ENCODE measurements at places on chromosomes 7 and 10.

DNA sequence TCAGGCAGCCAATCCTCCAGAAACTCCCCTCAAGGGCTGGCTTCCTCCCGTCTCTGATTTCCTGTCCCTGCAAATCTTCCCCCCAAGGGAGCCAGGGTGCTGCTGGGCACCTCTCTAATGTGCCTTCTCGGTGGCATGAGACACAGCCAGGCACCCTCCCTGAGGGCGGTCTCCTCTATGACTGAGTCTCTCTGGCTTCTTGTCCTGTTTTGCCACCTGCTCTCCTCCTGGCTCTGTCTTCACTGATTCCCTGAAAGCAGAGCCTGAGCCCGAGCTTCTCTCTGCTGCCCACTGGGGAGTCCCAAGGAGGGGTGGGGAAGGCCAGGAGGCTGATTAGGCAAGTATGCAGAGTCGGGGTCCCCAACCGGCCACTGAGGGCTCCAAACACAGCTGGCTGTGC lies 60.4 kb upstream of the INSIG1 start:
- DNase-seq = no peak

GRCh38 chr10:80158598-80159127 lies 26.1 kb downstream of the PLAC9 start:
- DNase-seq = peak; percentile 98

DNA sequence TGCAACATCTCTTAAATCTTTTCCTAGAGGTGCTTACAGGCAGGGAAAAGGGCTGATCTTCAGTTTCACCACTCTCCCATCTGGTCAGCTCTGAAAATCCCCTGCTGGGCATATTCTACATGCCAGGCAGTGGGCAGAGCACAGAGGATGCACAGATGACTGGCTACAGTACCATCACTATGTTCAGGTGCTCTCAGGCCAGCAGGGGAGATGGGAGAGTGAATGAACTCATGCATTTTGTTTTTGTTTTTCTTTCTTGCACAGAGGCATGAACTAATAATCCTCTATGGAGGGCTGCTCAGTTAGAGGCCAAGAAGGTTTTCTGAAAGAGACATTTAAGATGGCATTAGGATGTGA lies 19.3 kb downstream of the ELMO1 start:
- DNase-seq = no peak

- DNase-seq = no peak
Observed at GRCh38 chr7:89607792-89608191, 546.5 kb upstream of the STEAP1 start.

DNA sequence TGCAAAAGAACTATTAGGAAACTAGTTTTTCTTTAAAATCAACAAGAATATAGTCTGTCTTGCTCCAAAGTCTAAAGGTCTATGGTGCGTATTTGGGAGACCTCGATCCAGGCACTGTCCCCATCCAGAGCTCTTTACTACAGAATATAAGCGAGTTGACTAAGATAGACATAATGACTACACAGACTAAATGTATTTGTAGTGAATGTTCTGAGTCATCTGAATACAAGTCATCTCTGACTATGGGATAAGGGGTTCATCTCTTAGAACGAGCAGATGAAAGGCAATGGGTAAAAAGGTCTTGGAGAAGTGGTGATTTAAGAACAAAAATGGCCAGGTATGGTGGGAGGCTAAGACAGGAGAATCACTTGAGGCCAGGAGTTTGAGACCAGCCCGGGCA lies 136.0 kb upstream of the RSU1 start:
- no peak for DNase-seq

GRCh38 chr10:70656489-70656888 lies 15.8 kb upstream of the ADAMTS14 start:
- DNase-seq = no peak

GRCh38 chr10:105585171-105585570 lies 944.1 kb downstream of the SORCS3 start:
- DNase-seq = no peak

DNA sequence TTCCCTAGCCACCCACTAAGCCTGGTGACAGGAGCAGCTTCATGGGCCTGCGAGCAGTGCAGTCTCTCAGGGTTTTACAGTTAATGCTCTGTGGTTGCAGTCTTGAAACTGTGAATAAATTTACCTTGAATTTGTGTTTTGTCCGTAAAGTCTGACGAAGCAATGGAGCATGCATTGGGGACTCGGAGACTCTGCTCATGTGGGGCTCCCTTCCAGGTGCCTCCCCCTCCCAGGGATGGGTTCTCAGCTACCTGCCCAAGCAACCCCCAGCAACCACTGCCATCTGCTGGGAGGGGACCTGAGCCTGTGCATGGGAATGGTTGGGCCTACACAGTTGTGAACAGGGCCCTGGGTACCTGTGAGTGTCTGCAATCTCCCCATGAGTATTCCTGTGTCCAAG lies 36.3 kb upstream of the IKZF1 start:
- no peak for DNase-seq

DNA sequence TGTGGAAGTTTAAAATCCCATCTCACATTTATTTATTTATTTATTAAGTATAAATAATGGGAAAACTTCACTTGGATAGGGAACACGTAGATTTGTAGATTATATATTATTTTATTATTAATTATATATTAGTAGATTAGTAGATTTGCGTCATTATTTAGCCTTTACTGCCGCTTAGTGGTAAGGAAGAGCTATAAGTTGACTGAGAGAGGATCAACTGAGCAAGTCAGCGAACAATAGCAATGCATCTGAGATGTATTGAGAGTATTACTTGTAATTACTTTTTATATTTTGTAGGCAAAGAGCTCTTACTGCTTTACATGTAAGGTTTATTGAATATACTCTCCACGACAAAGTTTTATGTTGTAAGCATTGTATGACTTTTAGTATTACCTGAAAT lies 244.5 kb upstream of the ANKRD30A start:
- no peak for DNase-seq

GRCh38 chr7:96740130-96740529 lies 30.5 kb upstream of the SEM1 start:
- no peak for DNase-seq

Data from SK-N-MC (cell line).